ENCODE measurements at places on chromosomes 7 and 10.

- no peak for DNase-seq
Observed at GRCh38 chr10:123427165-123427786, 238.9 kb upstream of the GPR26 start.

GRCh38 chr7:135661311-135662122 lies 797 bp upstream of the STMP1 start:
- DNase-seq, result no peak

DNA sequence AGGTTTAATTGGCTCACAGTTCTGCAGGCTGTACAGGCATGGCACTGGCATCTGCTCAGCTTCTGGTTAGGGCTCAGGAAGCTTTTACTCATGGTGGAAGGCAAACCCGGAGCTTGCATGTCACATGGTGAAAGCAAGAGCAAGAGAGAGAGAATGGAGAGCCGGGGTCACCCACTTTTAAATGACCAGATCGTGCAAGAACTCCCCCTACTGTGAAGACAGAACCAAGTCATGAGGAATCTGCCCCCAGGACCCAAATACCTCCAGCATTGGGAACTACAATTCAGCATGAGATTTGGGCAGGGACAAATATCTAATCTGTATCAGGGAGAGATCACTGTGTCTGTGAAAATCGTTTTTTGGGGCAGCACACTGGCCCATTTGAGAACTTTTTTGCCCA lies 110.0 kb upstream of the MYO3A start:
- DNase-seq, result no peak

DNA sequence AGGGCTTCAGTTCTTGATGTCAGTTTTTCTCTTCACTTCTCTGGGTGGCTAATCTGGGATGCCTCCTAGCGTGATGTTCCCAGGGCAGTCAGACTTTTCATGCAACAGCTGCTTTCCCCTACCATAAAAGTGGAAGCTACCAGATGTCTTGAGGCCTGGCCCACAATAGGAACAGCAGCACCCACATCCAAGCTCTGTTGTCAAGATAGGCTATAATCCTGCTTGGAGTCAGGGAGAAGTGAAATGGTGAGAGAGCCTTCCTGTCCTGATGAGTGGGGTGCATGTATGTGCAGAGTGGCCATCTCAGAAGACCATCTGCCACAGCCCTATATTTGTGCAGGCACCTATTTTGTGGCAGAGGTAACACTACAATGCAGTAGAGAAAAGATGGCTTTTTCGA lies 108.0 kb downstream of the HTR5A start:
- no peak for DNase-seq

Data from fibroblast of skin of right biceps (primary cell).